ENCODE measurements at places on chromosomes 5 and 9. TPM values are rescaled to one million over a fixed set of nuclear protein-coding genes. Genes with fewer than 3 reads are reported as not detected.

Gene PCDH12
- total RNA-seq, result 0.04 TPM

- H3K27me3 ChIP-seq, result peaks cover 18% of the 10 kb centered on the region
- DNase-seq, result no peak
- H3K27ac ChIP-seq, result no peak overlapping the region
- H3K36me3 ChIP-seq, result no peaks in the 10 kb centered on the region
- no peak overlapping the region for H3K4me3 ChIP-seq
Measured at GRCh38 chr5:172546196-172546595, 91.9 kb upstream of the SH3PXD2B start.

- peak overlapping the region; percentile 2 for H3K4me3 ChIP-seq
- H3K36me3 ChIP-seq, result no peaks in the 10 kb centered on the region
- DNase-seq, result peak; percentile 54
- peaks cover 100% of the 10 kb centered on the region for H3K4me1 ChIP-seq
- peak overlapping the region; percentile 81 for H3K27ac ChIP-seq
Measured at GRCh38 chr9:134339183-134339806, 13.0 kb downstream of the RXRA start.

Gene MED7
- 6.7 TPM for total RNA-seq

- no peak overlapping the region for H3K27ac ChIP-seq
- no peak overlapping the region for H3K4me3 ChIP-seq
- H3K4me1 ChIP-seq, result no peaks in the 10 kb centered on the region
Measured at GRCh38 chr5:175640106-175640775, 17.6 kb upstream of the HRH2 start.

- H3K27me3 ChIP-seq, result no peaks in the 10 kb centered on the region
- H3K4me1 ChIP-seq, result no peaks in the 10 kb centered on the region
- H3K4me3 ChIP-seq, result no peak overlapping the region
- DNase-seq, result no peak
- H3K36me3 ChIP-seq, result no peaks in the 10 kb centered on the region
- no peak overlapping the region for H3K27ac ChIP-seq
Measured at GRCh38 chr9:12972608-12973589, 198.1 kb downstream of the LURAP1L start.

DNA sequence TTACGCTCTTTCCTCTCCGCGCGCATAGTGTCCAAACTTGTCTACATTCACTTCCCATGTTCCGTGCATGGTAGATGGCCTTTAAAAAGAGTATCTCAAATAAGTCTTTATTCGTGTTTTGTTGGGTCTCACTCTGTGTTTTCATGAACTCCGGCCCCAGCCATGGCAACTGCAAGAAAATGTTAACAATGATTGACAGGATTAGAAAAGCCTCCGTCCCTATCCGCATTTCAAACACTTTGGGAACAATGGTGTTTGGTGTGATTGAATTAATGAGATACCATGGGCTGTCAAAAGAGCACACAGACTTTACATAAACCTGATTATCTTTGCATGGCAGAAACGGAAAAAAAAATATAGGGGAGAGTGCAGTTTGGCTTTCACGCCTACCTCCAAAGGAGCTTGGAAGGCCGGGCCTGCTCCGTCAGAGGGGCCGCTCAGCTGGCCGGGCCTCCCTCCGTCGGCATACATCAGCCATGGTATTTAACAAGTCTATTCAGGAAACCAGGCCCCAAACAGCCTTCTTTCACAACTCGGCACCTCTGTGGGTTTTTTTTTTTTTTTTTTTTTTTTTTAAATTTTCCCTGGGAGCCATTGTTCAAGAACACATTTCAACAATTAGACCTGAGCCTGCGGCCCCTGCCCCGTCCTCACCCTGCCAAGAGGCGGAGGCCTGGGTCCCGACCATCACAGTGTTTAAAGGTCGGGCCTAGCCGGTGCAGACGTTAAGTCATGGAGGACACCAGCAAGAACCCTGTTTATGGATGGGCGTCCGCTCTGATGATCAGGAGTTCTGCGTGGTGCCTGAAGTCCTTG, 323.8 kb upstream of the IRX4 start:
- H3K27ac ChIP-seq, result no peak overlapping the region
- no peak for DNase-seq
- H3K27me3 ChIP-seq, result peaks cover 8% of the 10 kb centered on the region

Gene TRAF1
- 0.38 TPM for total RNA-seq

Gene CDH18
- total RNA-seq, result 0.87 TPM

Gene ANGPTL2
- total RNA-seq, result not detected

DNA sequence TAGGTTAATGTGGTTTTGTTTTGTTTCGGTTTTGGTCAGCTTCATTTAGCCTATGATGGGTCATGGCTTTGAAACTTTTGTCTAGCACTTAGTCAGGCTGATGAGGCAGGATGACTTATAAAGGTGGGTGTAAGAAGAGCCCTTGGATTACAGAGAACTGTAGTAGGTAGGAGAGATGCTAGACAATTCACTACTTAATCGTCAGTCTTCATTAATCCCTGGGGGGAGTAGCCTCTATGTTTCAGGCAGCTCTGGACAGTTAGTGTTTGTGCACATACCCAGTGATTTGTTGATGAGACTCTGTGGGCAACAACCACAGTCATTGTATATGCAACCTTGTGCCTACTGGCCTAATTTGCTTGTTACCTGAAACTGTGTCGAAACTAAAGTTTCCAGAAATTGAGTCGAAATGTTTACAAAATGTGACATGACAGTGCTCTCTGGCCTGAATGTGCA, 113.3 kb downstream of the MTREX start:
- no peak overlapping the region for H3K4me3 ChIP-seq
- H3K27ac ChIP-seq, result no peak overlapping the region
- peaks cover 89% of the 10 kb centered on the region for H3K36me3 ChIP-seq
- no peaks in the 10 kb centered on the region for H3K27me3 ChIP-seq
- DNase-seq, result no peak

Gene HTR1A
- total RNA-seq, result not detected

GRCh38 chr9:125815568-125815967, 68.4 kb downstream of the PBX3 start:
- no peaks in the 10 kb centered on the region for H3K36me3 ChIP-seq
- no peak for DNase-seq
- no peak overlapping the region for H3K4me3 ChIP-seq
- H3K27ac ChIP-seq, result no peak overlapping the region
- H3K4me1 ChIP-seq, result no peaks in the 10 kb centered on the region

Gene GABRG2
- total RNA-seq, result 1.2 TPM

DNA sequence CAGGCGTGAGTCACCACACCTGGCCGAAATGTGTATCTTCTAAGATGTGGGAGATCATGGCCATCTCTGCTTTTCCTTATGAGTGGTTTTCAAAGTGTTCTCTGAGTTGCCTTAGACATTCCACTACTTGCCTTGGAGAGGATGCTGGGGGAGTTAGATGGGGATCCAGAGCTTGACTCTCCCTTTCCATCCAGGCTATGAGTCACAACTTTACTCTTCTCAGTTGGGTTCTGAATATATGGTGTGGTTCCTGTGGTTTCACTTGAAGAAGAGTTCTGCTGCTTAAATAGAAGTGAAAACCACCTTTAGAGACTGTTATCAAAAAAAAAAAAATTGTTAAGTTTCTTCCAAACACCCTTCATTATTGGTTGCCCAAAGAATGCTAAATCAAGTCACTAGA, 217.6 kb downstream of the ZNF608 start:
- peaks cover 14% of the 10 kb centered on the region for H3K27me3 ChIP-seq
- no peaks in the 10 kb centered on the region for H3K36me3 ChIP-seq
- no peak for DNase-seq
- H3K27ac ChIP-seq, result no peak overlapping the region
- no peaks in the 10 kb centered on the region for H3K4me1 ChIP-seq
- no peak overlapping the region for H3K4me3 ChIP-seq

GRCh38 chr9:567128-567746, 274.3 kb upstream of the DMRT1 start:
- H3K4me3 ChIP-seq, result no peak overlapping the region
- no peak overlapping the region for H3K27ac ChIP-seq
- no peaks in the 10 kb centered on the region for H3K4me1 ChIP-seq

Gene CDX1
- not detected for total RNA-seq

Gene PRUNE2
- 0.07 TPM for total RNA-seq

DNA sequence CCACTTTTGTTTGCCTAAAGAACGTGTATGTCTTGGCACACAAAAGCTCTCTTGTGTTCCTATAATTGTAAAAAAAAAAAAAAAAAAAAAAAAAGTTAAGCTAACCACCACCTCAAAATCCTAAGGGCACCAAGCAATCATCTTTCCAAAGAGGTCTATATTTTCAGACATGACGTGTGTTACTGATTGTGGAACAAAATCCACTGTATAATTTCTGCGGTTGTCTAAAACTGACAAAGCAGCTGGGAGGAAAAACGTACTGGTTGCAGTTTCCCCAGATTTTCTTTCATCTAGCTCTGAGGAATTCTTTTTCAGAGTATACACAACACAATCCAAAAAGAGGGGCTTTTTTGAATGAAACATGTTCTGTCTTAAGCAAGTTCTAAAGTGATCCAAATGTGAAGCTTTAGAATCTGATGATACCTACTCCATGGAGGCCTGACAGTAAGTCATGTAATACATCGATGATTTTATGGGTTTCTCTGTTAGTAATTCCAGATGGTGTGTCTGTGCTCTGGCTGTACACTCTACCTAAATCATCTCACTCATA, 375.6 kb upstream of the NUDT12 start:
- H3K36me3 ChIP-seq, result no peaks in the 10 kb centered on the region
- H3K27me3 ChIP-seq, result no peaks in the 10 kb centered on the region
- no peak for DNase-seq
- H3K4me1 ChIP-seq, result no peaks in the 10 kb centered on the region

DNA sequence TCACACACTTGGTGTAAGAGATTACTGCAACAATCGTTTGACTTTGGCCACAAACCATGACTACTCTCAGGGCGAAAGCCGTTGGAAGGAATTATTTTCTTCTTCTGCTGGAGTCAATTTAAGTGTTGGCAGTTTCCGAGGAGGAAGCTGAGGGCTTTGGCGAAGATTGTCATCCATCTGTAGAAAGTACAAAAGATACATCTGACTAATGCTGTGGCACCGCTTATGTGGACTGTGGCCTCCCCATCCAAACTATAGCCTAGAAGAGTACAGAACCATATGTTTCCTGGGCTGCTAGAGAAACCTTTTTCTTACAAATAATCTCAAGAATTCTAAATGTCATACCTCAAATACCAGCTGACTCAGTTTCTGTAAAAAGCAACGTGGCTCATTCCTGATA, 7.4 kb downstream of the MTX3 start:
- H3K36me3 ChIP-seq, result no peaks in the 10 kb centered on the region
- H3K27me3 ChIP-seq, result peaks cover 6% of the 10 kb centered on the region
- no peak overlapping the region for H3K4me3 ChIP-seq
- H3K27ac ChIP-seq, result no peak overlapping the region
- DNase-seq, result no peak

GRCh38 chr5:138983984-138984383, 108.8 kb upstream of the LRRTM2 start:
- H3K27ac ChIP-seq, result no peak overlapping the region
- H3K36me3 ChIP-seq, result no peaks in the 10 kb centered on the region
- no peak for DNase-seq
- no peaks in the 10 kb centered on the region for H3K27me3 ChIP-seq

Gene NUDT2
- 13.1 TPM for total RNA-seq

GRCh38 chr9:100425758-100426157, 1.2 kb upstream of the MSANTD3 start:
- H3K4me3 ChIP-seq, result peak overlapping the region; percentile 57
- H3K27me3 ChIP-seq, result no peaks in the 10 kb centered on the region
- H3K27ac ChIP-seq, result peak overlapping the region; percentile 99
- peaks cover 7% of the 10 kb centered on the region for H3K4me1 ChIP-seq
- no peak for DNase-seq
- H3K36me3 ChIP-seq, result no peaks in the 10 kb centered on the region

GRCh38 chr9:70603020-70603411, 188.6 kb upstream of the KLF9 start:
- no peak overlapping the region for H3K4me3 ChIP-seq
- no peak overlapping the region for H3K27ac ChIP-seq
- no peaks in the 10 kb centered on the region for H3K27me3 ChIP-seq
- peaks cover 2% of the 10 kb centered on the region for H3K4me1 ChIP-seq
- no peaks in the 10 kb centered on the region for H3K36me3 ChIP-seq
- DNase-seq, result no peak

GRCh38 chr9:97820373-97820772, 32.7 kb upstream of the FOXE1 start:
- no peak overlapping the region for H3K27ac ChIP-seq
- H3K36me3 ChIP-seq, result no peaks in the 10 kb centered on the region
- H3K4me3 ChIP-seq, result no peak overlapping the region
- DNase-seq, result no peak

DNA sequence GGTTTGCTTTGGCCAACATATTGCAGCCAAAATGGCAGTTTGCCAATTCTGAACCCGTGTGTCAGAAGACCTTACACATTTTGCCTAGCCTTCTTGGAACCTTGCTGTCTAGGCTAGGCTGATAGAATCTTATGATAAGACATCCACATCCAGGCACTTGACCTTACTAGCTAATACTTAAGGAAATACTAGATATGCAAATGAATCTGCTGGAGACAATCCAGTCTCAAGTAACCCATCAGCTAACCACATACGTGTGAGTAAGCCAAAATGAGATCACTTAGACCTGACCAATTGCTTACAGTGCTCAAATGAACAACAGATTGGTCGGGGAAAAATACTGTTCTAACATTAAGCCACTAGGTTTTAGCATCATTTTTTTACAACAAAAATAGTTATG, 1504.6 kb upstream of the CDH9 start:
- no peak overlapping the region for H3K27ac ChIP-seq
- H3K36me3 ChIP-seq, result no peaks in the 10 kb centered on the region
- H3K4me1 ChIP-seq, result no peaks in the 10 kb centered on the region
- H3K4me3 ChIP-seq, result no peak overlapping the region

DNA sequence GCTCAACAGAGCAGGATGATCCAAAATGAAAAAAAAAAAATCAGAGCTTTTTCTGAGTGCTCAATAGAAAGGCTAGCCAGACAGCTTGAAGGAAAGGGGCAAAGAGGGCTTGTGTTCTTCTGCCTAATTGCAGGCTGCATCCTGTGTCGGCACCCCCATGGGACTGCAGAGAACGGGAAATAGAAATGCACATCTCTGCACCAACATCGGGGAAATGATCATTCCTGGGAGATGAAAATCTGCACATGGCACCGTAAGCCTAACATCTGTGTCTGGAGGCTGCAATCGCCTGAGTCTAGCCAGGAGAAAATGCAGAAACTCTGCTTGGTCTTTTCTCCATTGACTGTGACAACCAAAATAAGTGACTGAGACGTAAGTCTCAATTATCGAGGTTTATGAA, 243.9 kb downstream of the ICE1 start:
- no peaks in the 10 kb centered on the region for H3K36me3 ChIP-seq
- peaks cover 32% of the 10 kb centered on the region for H3K27me3 ChIP-seq
- no peak for DNase-seq
- no peaks in the 10 kb centered on the region for H3K4me1 ChIP-seq
- H3K4me3 ChIP-seq, result no peak overlapping the region

Gene ARL14EPL
- total RNA-seq, result 0.20 TPM

DNA sequence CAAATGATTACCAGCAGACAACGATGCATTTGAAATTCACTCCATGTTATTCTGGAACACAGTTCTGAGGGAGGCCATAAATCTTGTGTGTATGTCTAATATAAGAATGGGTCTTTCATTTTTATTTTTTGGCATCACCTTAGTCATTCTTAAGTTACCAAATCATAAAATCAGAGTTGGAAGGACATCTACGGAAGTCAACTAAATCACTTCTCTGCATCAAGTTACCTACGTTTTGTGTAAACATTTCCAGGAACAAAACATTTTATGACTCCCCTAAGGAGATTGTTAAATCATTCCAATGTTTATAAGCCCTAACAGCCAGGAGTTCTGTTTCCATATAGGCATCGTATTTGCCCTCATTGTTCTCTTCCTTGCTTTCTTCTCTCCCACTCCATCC, 378.2 kb downstream of the FAM170A start:
- H3K36me3 ChIP-seq, result no peaks in the 10 kb centered on the region
- no peak overlapping the region for H3K27ac ChIP-seq
- no peaks in the 10 kb centered on the region for H3K4me1 ChIP-seq
- no peak overlapping the region for H3K4me3 ChIP-seq
- DNase-seq, result no peak

- H3K4me1 ChIP-seq, result peaks cover 70% of the 10 kb centered on the region
- no peak for DNase-seq
- H3K4me3 ChIP-seq, result no peak overlapping the region
- peaks cover 30% of the 10 kb centered on the region for H3K36me3 ChIP-seq
- H3K27me3 ChIP-seq, result no peaks in the 10 kb centered on the region
Measured at GRCh38 chr9:133135146-133135745, 14.2 kb upstream of the RALGDS start.

Data from K562 (cell line).